ENCODE measurements at places on chromosomes 3 and 15. TPM values are rescaled to one million over a fixed set of nuclear protein-coding genes. Genes with fewer than 3 reads are reported as not detected.

Gene CCDC54
- total RNA-seq: not detected

Gene GAP43
- total RNA-seq: not detected

Gene GOLGA8R
- 4.7 TPM for total RNA-seq

Gene IL5RA
- total RNA-seq: 3.0 TPM

Gene MUC13
- 0.11 TPM for total RNA-seq

Gene CDHR4
- total RNA-seq: not detected

All from spleen (tissue), 13 donors.